ENCODE measurements at places on chromosomes 11 and 22.

- DNase-seq, result no peak
These were observed 90.4 kb downstream of the ABTB2 start for GRCh38 chr11:34267417-34267816.

GRCh38 chr22:24996420-24996952 is 44.0 kb downstream of the KIAA1671 start:
- DNase-seq, result peak; percentile 91

- no peak for DNase-seq
These were observed 23.8 kb upstream of the IGSF22 start for GRCh38 chr11:18749681-18750319.

GRCh38 chr22:29988719-29989118 is 91.5 kb upstream of the HORMAD2 start:
- no peak for DNase-seq

DNA sequence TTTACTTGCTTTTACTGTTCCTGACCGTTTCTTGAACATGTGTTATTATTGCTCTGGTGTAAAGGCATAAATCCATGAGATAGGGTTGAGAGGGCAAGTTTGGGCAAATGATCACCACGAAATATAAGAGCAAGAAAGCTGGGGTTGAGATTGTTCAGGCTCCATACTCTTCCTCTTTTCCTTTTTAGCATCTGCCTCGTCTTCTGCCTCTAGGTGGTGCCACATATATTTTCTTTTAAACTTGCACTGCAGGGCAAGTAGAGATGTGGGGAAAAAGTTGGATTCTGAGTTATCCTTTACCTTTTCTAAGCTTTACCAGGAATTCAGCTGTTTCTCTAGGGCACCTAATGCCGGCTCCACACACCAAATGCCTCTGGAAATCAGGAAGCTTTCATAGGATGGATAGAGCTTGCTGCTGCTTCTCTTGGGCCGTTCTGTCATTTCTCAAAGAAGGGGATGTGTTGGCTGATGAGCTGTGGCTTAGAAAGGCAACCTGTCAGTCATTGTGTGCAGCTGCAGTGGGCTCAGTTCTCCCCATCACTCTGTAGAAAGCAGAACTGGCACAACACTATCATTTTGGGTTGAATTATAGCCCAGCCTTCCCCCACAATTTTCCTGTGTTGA is 98.2 kb downstream of the LDLRAD3 start:
- peak; percentile 27 for DNase-seq

- no peak for DNase-seq
These were observed 37.3 kb downstream of the FLI1 start for GRCh38 chr11:128731041-128731663.

- no peak for DNase-seq
These were observed 301.4 kb upstream of the PDGFD start for GRCh38 chr11:104465321-104465720.

DNA sequence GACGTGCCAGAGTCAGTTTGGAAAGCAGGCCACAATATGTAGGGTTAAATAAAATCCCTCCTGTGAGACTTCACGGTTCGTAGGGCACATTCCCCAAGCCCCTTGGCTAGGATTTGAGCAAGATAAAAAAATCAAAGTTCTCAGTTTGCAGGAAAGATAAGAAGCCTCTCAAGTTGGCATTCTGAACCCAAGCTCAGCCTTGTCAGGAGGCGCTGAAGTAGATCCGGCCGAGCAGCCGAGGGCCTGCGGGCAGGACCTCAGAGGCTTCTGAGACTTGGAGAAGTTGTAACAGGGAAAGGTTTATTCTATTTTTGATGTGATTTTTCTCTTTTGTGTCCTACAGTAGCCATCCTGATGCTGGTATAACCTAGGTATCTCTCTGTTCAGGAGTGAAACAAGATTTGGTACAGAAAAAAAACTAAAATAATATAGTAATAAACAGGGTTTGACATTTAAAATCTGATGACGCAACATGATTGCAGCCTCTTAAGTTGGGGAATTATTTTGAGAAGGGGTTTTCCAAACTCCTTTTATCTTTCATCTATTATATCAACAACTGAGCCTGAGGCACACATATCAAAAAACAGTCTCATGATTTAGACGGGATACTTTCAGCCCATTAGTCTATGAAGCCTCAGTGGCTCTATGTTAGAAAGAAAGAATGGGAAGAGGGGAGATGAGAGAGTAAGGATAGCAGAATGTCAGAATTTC is 10.1 kb downstream of the PATE2 start:
- DNase-seq, result no peak

GRCh38 chr11:77444261-77444660 is 29.6 kb downstream of the PAK1 start:
- DNase-seq, result no peak

GRCh38 chr11:29336727-29337575 is 679.9 kb downstream of the KCNA4 start:
- DNase-seq, result no peak

GRCh38 chr11:119471329-119471728 is 48.4 kb upstream of the THY1 start:
- DNase-seq, result no peak

- DNase-seq, result no peak
These were observed 12.6 kb upstream of the OMP start for GRCh38 chr11:77090046-77090372.

GRCh38 chr22:27004434-27004833 is 347.0 kb downstream of the MIAT start:
- no peak for DNase-seq

- DNase-seq, result no peak
These were observed 99.2 kb downstream of the GALNT18 start for GRCh38 chr11:11522591-11522990.

- no peak for DNase-seq
These were observed 28.3 kb upstream of the USP47 start for GRCh38 chr11:11813288-11813962.

- DNase-seq, result no peak
These were observed 59.3 kb downstream of the TTC28 start for GRCh38 chr22:28620244-28620922.

DNA sequence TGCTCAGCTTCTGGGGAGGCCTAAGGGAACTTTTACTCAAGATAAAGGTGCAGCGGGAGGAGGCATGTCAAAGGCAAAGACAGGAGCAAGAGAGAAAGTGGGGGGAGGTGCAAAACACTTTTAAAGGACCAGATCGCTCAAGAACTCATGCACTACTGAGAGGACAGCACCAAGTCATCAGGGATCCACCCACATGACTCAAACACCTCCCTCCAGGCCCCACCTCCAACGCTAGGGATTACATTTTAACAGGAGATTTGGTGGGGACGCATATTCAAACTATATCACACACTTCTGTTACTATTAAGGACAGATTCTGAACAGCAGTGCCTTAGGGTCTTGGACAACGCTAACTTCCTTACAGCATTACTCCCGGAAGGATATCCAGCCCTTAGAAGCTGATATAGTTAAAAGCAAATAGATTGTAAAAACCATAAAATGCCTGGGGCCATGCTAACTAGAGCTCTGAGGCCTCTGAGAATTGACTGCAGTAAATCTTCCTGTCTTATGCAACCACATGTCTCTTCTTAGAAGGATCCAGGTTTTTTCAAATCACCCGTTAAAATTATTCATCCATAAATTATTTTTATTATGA is 16.7 kb upstream of the ZC3H12C start:
- DNase-seq, result no peak

GRCh38 chr22:19992481-19992911 is 24.1 kb downstream of the ARVCF start:
- DNase-seq, result no peak

DNA sequence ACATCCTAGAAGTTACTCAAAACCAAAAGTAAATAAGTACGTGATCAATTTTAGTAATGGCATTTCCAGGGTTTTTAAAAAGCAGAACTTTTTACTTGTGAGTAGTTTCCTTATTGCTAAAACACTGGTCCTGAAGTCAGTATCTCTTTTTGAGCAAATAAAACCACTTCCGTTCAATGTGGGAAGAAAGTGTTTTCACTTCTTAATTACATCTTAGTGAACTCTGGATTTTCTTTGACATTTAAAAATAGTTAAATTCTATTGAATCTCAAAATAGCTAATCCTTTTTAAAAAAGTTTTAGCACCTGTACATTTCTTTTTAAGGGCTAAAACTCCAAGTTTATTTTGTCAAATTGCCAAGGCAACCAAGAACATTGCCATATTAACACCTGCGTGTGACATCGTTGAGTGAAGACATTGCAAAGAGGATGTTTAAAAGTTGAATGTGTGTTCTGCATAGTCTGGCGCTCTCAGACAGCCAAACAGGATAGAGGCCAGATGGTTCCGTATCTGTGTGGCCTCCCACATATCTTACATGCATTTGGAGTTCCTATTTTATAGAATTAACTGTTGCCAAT is 17.2 kb upstream of the OR5B21 start:
- no peak for DNase-seq

- DNase-seq, result no peak
These were observed 38.8 kb downstream of the FLI1 start for GRCh38 chr11:128732471-128733277.

GRCh38 chr11:69374946-69375310 is 81.0 kb downstream of the MYEOV start:
- DNase-seq, result no peak

DNA sequence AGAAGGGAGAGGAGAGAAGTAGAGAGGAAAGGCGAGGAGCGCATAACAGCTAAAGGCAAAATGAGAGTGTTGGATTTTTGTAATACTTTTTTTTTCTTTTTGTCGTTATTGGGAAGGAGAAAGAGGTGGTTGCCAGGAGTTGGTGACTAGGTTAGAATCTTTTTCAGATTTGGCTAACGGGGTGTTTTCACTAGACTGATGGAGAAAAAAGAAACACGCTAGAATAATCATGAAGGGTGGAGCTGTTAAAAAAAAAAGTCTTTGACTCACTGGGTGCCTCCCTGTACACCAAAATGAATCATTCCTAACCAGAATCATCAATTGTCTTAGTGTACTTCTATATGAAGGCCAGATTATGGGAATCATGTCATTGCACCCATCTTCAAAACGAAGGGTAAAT is 12.7 kb downstream of the BLID start:
- DNase-seq, result no peak

DNA sequence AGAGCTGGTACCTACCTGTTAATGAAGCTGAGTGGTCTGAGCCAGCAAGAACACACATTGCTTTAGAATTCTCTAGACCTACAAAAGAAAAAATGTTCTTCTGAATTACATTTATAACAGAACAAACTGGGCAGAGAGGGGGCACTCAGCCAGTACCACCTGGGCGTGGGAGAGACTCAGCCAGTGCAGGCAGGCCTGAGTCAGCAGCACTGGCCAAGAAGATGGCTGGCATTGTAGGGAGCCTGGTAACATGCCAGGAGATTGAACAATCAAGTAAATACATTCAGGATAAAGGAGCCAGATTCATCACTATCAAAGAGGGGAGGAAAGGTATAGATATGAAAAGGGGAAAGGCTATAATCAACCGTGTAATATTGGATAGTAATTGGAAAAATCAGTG is 19.9 kb downstream of the SERGEF start:
- DNase-seq, result no peak
